ENCODE measurements at places on chromosomes 2 and 18.

DNA sequence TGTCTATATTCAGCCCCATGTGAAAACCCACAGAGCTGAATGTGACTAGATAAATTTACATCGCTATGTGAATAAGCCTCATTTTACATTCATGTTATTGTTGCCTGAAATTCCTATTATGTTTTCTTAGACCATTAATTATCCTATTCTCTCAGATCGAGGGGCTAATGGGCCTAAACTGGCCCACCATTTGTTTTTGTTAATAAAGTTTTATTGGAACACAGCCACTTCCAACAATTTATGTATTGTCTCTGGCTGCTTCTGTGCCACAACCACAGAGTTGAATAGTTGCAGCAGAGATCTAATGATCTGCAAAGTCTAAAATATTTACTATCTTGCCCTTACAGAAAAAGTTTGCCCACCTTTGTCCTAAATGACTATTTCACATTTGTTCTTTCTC is 61.0 kb downstream of the KLHL14 start:
- DNase-seq = no peak

DNA sequence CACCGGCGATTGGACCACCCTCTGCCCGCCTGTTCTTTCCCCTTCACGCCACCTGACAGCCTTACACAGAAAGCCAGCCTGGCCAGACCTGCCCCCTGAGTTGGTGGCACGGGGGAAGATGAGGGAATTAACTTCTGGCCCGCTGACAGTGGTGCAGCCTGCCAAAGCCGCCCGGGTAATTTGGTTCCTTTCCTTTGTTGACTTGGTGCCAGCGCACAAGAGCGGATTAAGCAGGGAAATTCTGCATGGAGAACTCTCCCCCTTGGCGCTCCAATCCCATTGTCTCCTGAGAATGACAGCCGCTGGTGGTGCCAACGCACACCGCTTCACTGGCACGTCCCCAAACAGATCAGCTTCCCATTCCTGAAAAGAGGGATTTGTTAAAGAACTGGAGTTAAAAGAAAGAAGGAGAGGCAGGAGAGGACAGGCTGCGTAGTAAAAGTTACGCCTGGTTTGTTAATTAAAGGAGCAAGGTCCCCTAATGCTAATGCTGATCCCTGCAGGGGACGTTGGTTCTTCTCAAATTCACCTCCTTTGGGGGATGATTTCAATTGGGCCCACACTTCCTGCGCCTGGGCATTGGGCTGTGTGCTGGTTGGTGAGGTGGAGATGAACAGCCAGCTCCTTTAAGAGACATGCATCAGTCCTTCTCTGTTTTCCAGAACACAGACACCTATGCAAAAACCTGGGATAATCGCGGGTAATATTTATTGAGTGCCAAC is 286.8 kb downstream of the MYCN start:
- DNase-seq = no peak

GRCh38 chr2:39484206-39484605 is 47.1 kb upstream of the MAP4K3 start:
- no peak for DNase-seq

- DNase-seq = no peak
These were observed 4.9 kb upstream of the NEUROD1 start for GRCh38 chr2:181685150-181685688.

DNA sequence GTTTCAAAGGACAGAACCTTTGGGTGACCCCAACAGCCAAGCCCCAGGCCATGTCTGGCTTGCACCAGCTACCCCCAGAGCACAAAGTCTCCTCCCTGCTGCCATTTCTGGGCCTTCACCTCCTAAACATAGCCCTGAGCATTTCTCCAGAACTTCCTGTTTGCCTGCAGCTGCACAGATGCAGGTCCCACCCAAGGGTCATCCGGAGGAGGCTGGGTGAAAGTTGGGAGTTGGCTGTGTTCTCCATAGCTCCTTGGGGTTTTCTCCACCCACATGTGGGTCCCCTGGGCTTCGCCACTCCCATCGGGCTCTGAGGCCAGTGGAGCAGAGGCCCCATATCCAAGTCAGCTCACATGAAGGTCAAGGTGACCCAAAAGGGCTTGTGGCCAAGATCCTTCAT is 4.3 kb downstream of the TNP1 start:
- no peak for DNase-seq

GRCh38 chr2:226579519-226579918 is 220.1 kb downstream of the IRS1 start:
- DNase-seq = no peak

DNA sequence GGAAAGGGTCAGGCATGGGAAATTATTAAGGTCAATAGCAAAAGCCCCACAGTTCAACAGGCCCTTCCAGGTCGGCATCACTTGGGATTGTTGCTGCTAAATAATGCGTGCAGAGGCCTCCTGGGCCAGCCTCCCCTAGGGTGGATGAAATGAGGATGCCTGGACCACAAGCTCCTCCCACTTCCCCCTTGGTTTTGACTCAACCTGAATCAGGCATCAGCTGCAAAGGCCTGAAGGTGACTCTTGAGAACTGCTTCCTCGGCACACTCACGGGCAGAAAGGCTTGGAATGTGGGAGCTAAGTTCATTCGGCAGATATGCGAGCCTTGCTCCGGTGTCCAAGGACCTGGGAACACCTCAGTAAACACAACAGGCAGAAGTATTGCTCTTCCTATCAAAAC is 69.3 kb downstream of the MBP start:
- peak; percentile 70 for DNase-seq

DNA sequence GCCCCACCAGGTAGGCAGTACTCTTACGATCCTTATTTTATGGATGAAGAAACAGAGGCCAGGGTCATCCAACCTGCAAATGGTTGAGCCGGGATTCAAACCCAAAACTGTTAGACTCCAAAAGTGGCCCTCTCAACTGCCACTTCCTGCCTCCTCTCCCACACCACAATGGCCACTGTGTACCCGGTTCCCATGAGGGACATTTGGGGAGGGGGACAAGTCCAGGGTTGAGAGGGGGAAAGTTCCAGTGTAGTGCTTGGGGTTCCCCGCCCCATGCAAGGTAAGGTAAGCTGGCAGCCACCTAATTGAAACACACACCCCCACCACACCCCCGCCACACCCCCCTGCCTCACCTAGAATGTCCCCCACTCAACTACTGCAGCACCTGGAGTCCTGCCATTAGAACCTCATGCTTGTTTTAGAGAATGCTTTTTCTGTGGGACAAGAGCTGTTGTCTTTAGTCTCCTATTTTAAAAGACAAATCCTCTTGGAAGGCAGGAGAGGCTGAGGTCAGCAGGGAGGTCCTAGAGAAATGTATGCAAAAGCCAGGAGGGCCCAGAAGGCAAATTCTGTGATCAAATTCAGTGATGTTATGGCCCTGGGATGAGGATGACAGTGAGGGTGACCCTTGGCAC is 145.2 kb downstream of the ZFP36L2 start:
- no peak for DNase-seq

- DNase-seq = no peak
These were observed 5.0 kb downstream of the CD28 start for GRCh38 chr2:203711399-203711798.

DNA sequence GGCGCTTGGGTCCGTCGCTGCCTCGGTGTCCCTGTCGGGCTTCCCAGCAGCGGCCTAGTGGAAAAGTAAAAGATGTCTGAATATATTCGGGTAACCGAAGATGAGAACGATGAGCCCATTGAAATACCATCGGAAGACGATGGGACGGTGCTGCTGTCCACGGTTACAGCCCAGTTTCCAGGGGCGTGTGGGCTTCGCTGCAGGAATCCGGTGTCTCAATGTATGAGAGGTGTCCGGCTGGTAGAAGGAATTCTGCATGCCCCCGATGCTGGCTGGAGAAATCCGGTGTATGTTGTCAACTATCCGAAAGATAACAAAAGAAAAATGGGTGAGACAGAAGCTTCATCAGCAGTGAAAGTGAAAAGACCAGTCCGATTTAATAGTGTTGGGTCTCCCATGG is 8.0 kb downstream of the HES6 start:
- no peak for DNase-seq
